Choroid plexus epithelial cell (primary cell): ENCODE measurements at places on chromosomes 3 and 15.
A peak's percentile ranks its signal among the peaks of the same experiment; 100 is the strongest.

DNA sequence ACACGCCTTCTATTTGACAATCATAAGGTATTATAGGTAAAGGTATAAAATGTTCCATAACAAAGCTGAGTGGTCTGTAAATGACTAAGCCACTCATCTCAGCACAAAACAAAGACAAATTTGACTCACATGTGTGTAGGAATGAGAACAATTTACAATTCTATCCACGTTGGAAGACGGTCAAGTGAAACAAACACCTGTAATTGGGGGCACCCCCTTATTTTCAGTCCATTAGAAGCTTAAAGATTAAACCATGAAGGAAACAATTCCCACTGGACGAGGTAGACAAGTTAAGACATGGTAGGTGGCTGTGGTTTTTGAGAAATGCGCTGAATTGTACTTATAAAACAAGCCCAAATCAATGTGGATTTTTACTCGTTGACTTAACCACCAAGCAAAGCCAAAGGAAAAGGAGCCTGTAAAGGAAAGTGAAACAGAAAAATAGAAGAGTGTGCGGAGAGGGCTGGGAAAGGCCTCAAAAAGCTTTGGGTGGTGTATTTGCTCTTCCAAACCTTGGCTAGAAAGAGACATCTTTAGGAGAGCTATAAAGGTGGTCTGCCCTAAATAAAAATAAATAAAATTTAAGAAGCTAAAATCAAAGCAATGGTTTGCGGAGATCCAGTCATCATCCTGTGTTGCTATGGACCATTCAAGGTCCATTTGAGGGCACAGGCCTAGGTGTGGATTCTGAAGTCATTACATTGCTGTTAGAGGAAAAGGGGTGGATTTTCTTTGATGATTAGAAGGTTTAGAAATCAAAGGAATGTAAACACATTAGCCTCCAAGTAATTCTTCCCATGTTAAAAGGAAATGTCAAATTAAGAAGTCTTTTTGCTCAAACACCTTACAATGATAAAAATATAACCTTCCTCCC lies 135.0 kb downstream of the TFG start:
- DNase-seq: no peak

DNA sequence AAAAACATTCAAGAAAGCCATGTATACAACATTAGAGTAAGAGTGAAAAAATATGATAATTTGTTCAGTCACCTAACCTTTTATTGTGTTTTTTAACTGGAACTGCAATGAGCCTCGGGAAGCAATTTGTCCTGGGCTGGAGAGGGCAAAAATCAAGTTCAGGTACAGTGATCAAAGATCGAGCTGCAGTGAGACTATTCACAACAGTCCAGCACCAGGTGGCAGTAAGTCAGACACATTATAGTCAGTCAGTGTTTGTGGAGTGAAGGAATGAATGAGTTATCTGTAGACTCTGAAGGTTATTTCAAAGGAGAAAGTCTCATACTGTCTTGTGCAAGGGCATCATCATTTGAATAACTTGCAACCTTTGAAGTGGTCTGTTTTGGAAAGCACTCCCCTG lies 116.6 kb downstream of the CHDH start:
- DNase-seq: no peak

- no peak for DNase-seq
These were observed 92.8 kb upstream of the SEMA6D start for GRCh38 chr15:47624503-47624902.

- DNase-seq: peak; percentile 86
These were observed 83.9 kb downstream of the CHSY1 start for GRCh38 chr15:101167753-101168462.

DNA sequence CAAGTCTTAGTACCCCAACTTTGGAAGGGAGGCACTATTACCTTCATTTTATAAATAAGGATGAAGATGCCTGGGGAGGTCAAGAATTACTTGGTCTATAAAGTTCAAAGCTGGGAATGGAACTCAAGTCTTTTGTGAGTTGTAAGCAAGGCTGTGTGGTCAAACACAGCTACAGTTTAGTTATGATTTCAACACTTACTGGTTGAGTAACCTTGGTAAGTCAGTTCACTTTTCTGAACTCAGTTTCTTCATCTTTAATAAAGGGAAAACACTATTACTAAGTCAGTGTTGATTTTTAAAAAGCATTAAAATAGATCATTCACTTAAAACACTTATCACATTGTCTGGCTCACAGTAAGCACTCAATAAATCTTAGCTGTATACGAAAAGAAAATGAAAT lies 200.4 kb upstream of the ADAMTS9 start:
- DNase-seq: peak; percentile 74

- DNase-seq: peak; percentile 88
These were observed at the start of gene IGF1R for GRCh38 chr15:98647774-98648653. IGF1R (plus strand) TSS chr15:98648539; CDS start chr15:98649582, 1,043 bp downstream.

DNA sequence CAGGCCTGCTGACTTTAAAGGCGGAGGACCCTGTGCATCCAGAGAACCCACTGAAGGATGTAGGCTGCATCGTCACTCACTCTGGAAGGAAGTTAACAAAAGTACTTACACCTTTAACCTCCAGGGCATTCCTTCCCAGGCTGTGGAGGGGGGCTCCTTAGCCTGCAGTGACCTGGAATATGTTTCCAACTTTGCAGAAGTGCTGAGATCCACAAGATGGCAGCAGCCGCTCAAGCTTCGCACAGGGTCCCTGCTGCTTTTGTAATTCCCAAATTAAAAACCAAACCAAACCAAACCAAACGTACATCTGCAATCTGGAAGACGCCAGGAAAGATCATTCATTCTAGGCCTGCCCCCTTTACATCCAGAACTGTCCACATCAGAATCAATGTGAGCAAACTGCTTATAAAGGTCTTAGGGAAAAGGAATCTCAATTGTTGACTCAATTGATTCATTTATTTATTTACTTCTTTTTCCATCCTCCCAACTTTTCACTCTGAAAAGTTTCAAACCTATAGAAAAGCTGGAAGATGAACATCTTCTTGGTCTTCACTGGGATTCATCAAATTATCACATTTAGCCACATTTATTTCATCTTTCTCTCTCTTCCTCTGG lies 70.5 kb upstream of the KLHL25 start:
- peak; percentile 74 for DNase-seq

- DNase-seq: no peak
These were observed 30.0 kb upstream of the CYP11A1 start for GRCh38 chr15:74397239-74398068.
